Endothelial cell of umbilical vein (primary cell): ENCODE measurements at places on chromosomes 16 and 17. TPM values are rescaled to one million over a fixed set of nuclear protein-coding genes. Genes with fewer than 3 reads are reported as not detected.
A peak's percentile ranks its signal among the peaks of the same experiment; 100 is the strongest.

GRCh38 chr16:15650019-15650697 lies at the start of gene NDE1:
Gene NDE1, plus strand, starts transcription at chr16:15650245. Its CDS starts 14,534 bp downstream, at chr16:15664779.
- peak; percentile 93 for DNase-seq

Gene HID1
- 53.3 and 63.4 TPM in 2 replicates for polyA plus RNA-seq

Gene CA7
- polyA plus RNA-seq, result not detected in 2 replicates

GRCh38 chr17:78163881-78164747 lies 4.3 kb upstream of the SYNGR2 start:
- no peak for DNase-seq

GRCh38 chr16:16021988-16022682 lies 72.7 kb downstream of the ABCC1 start:
- peak; percentile 96 for DNase-seq

Gene ZPBP2
- not detected in 2 replicates for polyA plus RNA-seq

Gene CLEC3A
- not detected in 2 replicates for polyA plus RNA-seq

DNA sequence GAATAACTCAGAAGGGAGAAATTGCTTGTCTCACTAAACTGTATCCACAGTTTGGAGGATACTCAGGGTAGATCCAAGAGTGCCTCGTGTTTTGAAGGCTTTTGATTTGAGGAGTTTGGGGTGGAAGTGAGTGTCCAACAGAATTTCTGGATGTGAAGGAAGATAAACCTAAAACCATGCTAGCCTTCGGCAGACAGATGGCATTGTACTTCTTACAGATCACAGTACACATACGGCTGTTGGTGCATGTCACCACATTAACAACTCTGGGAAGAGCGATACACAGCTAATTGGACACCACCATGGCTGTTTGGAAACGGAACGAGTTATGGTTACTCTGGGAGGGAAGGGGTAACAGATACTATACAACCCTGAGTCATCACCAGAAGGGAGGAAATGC lies 420.4 kb downstream of the GRIN2A start:
- DNase-seq, result no peak

GRCh38 chr17:72506773-72507172 lies 386.0 kb downstream of the SOX9 start:
- no peak for DNase-seq

Gene CCL3
- polyA plus RNA-seq, result not detected in 2 replicates

Gene ICAM2
- polyA plus RNA-seq, result 2,377 and 2,759 TPM in 2 replicates
